ENCODE measurements at places on chromosomes 2 and 18.
A peak's percentile ranks its signal among the peaks of the same experiment; 100 is the strongest.

DNA sequence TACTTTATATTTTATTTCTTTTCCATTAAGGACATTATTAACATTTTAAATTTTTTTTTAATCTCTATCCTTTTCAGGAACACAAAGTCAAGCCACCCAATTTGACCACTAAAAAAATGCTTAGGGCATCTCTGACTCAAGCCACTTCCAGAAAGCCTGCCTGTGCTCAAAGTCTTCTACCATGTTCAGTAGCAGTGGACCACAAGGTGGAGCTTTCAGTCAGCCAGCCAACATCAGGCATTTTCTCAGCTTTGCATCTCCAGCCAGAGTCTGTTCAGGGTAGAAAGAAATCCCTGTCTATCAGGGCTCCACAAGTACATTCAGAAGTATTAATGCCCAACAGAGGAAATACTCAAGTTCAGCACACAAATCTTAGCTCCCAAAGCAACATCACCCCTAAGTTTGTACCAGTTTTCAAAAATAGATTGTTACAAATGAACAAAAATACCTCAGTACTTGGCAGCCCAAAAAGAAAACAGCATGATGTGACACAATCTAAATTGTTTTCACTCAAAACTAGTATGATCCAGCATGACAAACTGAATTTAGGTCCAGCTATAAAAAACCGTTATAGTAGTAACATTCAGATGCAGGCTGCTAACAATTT is 37.6 kb downstream of the C18orf63 start:
- peak; percentile 43 for DNase-seq

DNA sequence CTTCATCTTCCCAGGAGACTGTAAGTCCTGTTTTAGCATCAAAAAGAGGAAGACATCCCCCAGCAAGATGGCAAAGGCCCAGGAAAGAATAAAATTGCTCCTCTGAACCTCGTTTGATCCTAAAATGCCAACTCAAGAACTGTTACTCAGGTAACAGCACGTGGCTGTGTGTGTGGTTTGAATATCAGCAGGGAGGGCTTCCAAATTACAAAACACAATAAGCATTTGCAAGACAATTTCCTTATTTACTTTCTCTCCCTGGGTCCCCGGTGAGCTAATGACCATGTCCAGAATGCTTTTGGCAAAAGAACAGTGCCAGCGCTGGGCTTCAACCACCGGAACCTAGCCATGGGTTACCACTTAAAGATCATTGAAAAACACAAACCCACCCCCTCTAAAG is 163.6 kb downstream of the C1D start:
- DNase-seq = no peak

- DNase-seq = no peak
Measured at GRCh38 chr18:41532344-41533086, 422.5 kb upstream of the PIK3C3 start.

DNA sequence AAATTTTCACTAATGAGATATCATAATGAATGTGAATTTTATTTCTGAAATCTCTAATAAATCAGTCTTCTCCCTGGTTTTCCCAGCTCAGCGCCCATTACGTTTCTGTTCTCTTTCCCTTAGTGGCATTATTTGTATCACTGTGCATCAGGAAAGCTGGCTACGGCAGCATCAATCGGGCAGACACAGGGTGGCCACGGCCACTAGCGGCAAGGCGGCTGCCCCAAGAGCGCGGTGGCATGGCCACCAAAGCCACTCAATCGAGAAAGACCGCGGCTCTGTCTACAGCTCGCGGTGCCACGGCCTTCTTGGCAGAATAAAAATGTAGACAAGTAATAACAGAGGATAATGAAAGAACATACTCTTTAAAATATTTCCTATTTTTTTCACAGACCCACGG is 168.0 kb downstream of the RPIA start:
- DNase-seq = no peak

GRCh38 chr2:176324862-176325261 is 55.6 kb downstream of the MTX2 start:
- no peak for DNase-seq

DNA sequence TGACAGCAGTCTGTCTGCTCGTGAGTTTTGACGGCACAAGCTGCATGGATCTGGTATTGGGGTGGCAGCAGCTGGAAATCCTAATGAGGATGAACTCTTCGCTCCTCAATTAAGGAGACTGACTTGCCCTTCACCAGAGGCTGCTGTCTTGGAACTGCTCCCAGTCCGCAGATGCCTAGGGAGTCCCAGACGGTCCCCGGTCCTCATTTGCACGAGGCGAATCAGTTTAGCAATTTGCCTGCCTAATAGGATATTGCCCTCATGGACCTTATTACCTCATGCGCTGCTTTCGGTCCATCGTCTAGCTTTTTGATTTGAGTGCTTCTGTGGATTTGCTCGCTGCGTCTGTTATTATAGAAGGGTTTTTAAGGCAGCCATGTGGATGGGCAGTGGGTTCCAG is 40.6 kb downstream of the ASAP2 start:
- DNase-seq = no peak

DNA sequence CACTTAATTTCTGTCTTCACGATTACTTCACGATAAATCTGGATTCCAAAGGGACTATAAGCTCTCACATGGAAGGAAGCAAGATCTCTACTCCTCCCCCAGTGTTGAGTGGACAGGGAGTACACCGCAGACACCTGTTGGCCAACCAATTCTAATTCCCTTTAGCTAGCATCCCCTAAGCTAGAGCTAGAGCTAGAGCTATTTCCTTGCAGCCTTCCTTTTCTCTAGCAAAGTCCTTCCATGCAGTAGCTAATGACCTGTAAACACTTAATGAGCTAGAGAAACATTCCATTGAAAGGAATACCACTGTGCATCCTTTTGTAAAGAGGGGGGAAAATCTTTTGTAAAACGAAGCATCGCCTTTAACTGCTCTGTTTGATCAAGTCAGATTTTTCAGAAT is 56.5 kb downstream of the BCL11A start:
- no peak for DNase-seq

GRCh38 chr2:117918608-117919007 is 95.3 kb downstream of the CCDC93 start:
- DNase-seq = no peak

- no peak for DNase-seq
Measured at GRCh38 chr2:5036256-5036655, 655.9 kb upstream of the SOX11 start.

DNA sequence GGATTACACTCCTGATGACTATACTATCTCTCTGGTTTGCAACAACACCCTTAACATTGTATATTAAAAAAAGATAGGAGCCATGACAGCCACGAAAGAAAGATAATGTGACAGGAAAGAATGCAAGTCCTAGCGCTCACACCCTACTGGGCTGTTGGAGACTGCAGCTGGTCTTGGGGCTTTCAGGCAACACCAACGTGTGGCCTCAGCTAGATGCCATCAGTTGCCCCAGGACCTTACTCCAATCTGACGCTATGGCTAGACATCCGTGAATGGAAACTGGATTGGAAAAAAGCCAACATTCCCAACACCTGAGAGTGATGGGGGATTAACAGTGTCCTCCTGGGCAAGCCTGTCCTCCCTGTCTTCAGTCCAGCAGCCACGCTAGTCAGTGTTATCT is 357.4 kb upstream of the GULP1 start:
- no peak for DNase-seq

DNA sequence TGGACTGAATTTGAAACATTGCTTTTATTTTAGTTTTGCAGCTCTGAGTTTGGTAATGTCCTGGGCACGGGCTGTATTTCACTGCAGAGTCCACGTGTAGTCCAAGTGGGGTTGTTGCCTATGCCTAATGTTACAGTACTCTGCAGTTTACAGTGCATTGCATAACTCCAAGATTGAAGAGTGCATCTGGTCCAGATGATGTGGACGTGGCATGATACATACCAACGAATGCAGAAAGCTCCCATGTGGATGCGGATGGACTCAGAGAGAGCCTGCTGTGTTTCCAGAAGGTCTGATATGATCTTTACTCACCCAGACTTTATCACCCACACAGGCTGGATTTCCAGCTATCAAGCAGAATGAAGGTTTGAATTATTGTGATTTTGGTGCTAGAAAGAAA is 44.4 kb upstream of the CCDC68 start:
- no peak for DNase-seq

GRCh38 chr18:23969664-23970063 is 44.9 kb upstream of the TTC39C start:
- no peak for DNase-seq

DNA sequence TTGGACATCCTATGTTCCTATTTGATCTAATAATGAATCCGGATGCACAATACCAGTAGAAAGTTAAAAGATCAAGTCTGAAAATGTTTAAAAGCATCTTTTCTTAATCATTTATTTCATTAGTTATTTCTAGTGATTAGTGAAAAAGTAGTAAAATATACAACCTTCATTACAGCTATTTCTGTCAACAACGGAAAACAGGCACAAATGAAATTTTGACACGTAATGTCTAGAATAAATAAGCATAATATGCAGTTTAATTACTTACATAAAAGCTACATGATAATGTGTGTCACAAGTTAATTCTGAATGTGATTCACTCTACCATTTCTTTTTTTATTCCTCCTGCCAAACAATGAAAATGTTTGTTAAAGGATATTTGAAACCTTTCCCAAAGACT is 216.1 kb downstream of the MYCN start:
- no peak for DNase-seq

GRCh38 chr2:240030379-240031094 is at the start of gene OR6B2:
Gene OR6B2 (minus strand): TSS chr2:240030429. CDS start chr2:240030429, 0 bp downstream.
- DNase-seq = no peak

GRCh38 chr2:55883357-55883756 is 40.2 kb downstream of the EFEMP1 start:
- no peak for DNase-seq

DNA sequence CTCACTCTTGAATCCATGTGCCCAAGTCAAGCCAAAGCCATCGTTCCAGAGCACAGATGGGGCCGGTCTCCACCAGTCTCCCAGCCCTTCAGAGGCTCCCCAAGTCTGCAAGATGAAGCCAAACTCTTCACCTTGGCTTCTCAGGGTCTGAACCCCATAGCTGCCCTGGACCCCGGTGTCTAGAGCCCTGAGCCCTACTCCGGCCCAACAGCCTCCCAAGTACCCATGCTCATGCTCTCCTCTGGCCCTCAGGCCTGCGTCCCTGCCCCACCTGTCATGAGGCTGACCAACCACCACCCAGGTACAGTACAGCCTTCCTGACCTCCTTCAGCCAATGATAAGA is 46.0 kb downstream of the ZNF516 start:
- DNase-seq = no peak

GRCh38 chr2:126942427-126943203 is 43.9 kb downstream of the TEX51 start:
- DNase-seq = no peak

DNA sequence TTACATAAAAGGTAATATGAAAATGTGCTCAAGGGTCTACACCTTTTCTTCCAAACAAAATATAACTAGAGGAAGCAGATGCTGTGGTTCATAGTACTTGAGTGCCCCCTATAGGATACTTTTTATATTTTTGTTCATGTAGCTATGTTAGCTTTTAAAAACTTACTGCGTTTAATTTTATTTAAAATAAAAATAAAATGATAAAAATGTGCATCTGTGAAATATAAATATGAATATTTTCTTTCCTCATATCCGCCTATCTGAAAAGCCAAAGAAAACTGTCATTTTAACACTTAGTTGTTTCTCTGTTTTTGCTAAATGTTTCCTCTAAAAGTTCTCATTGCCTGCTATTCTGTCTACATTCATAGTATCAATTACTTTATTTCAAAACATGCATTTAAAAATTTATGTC is 9.6 kb upstream of the LRP1B start:
- DNase-seq = no peak

DNA sequence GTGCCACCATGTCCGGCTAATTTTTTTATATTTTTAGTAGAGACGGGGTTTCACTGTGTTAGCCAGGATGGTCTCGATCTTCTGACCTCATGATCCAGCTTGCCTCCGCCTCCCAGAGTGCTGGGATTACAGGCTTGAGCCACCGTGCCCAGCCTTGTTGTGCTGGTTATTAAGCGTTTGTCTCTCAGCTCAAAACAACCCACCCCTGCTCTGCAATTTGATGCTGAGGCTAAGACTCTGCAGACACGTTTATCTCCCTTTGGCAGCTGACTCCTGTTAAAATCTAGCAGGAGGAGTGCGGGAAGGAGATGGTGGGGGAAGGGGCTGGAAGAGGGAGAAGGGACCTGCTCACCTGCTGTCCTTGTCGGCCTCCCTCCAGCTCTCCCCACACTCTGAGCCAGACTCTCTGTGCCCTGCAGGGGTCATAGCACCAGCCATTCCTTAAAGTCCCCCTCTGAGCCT is 29.9 kb upstream of the IMPA2 start:
- DNase-seq = no peak

DNA sequence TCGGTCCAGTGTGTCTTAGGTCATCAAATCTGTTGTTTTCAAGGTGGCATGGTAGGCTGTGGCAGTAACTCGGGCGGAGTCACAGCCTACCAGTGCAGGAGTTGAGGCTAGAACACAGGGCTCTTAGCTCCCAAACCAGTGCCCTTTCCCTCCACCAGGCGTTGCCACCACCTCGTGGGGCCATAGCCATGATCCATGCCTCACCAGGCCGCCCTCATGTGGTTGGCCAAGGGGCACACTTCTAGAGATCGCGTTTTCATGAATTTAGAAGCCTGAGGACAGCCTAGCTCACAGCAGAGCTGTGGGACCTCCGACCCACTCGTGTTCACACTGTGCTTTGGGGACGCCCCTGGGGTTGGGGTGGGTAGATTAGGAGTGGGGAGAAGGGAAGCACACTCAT is 10.6 kb downstream of the SEC11C start:
- DNase-seq = no peak

DNA sequence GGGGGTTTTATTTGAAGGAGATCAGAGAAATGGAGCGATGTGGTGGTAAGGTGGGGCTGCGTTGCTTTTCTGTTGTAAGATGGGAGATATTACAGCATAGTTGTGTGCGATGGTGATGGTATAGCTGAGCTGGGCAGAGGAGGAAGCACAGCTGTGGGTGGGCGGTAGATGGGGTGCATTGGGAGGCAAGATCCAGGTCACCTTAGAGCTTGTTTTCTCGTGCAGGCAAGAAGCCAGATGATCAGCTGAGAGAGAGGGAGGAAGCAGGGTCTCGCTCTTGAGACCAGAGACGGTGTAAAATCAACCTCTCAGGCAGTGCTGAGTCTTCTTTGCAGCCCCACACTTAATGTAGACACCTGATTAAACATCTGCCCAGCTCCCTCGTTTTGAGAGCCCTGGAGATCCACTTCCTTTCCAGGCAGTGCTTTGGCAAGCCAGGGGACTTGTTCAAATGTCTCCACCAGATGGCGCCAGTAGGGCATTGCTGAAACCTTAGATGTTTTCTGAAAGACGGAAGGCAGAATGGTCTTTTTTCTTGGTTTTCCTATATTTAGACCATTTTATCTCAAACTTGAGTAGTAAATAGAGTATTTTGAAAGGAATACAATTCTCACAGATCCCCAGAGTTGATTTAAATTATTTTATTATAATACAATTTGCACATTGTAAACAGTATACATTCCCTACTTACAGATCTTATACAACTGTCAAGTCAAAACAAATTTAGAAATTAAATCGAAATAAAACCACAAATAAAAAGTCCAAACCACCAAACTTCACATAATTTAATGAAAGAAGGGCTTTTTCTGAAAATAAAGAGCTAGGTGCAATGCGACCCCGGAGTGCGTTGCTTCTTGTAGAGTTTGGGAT is 21.1 kb upstream of the LYPD6B start:
- peak; percentile 82 for DNase-seq
